ENCODE measurements at places on chromosomes 7 and 10.

- no peaks in the 10 kb centered on the region for H3K27me3 ChIP-seq
- no peak for DNase-seq
- H3K4me1 ChIP-seq: no peaks in the 10 kb centered on the region
- no peak overlapping the region for H3K27ac ChIP-seq
- H3K4me3 ChIP-seq: no peak overlapping the region
These were observed 1077.1 kb downstream of the TYW1 start for GRCh38 chr7:68073701-68074100.

- no peaks in the 10 kb centered on the region for H3K4me1 ChIP-seq
- H3K36me3 ChIP-seq: no peaks in the 10 kb centered on the region
- H3K27ac ChIP-seq: no peak overlapping the region
- no peak for DNase-seq
These were observed 43.2 kb upstream of the CFAP46 start for GRCh38 chr10:132985546-132985900.

GRCh38 chr10:22626784-22627183 lies 87.6 kb downstream of the PIP4K2A start:
- H3K4me1 ChIP-seq: peaks cover 92% of the 10 kb centered on the region
- no peak overlapping the region for H3K4me3 ChIP-seq
- no peaks in the 10 kb centered on the region for H3K27me3 ChIP-seq
- DNase-seq: no peak

GRCh38 chr10:4527281-4527970 lies 298.6 kb upstream of the AKR1E2 start:
- no peak overlapping the region for H3K4me3 ChIP-seq
- H3K27me3 ChIP-seq: peaks cover 19% of the 10 kb centered on the region
- no peak for DNase-seq
- H3K4me1 ChIP-seq: no peaks in the 10 kb centered on the region
- H3K27ac ChIP-seq: no peak overlapping the region

GRCh38 chr10:70549962-70550458 lies 52.5 kb downstream of the PRF1 start:
- no peaks in the 10 kb centered on the region for H3K36me3 ChIP-seq
- H3K4me3 ChIP-seq: no peak overlapping the region
- no peaks in the 10 kb centered on the region for H3K27me3 ChIP-seq
- peaks cover 2% of the 10 kb centered on the region for H3K4me1 ChIP-seq

GRCh38 chr10:80493522-80494051 lies 39.5 kb downstream of the TSPAN14 start:
- H3K4me3 ChIP-seq: peak overlapping the region; percentile 51
- H3K4me1 ChIP-seq: peaks cover 99% of the 10 kb centered on the region
- no peak for DNase-seq
- no peaks in the 10 kb centered on the region for H3K27me3 ChIP-seq

- no peak overlapping the region for H3K4me3 ChIP-seq
- no peaks in the 10 kb centered on the region for H3K4me1 ChIP-seq
- H3K36me3 ChIP-seq: no peaks in the 10 kb centered on the region
- H3K27me3 ChIP-seq: peaks cover 11% of the 10 kb centered on the region
These were observed 41.6 kb upstream of the MINDY3 start for GRCh38 chr10:15901889-15902288.

GRCh38 chr7:138853448-138853847 lies 55.5 kb upstream of the ATP6V0A4 start:
- no peak overlapping the region for H3K4me3 ChIP-seq
- H3K4me1 ChIP-seq: no peaks in the 10 kb centered on the region
- no peak for DNase-seq
- no peaks in the 10 kb centered on the region for H3K27me3 ChIP-seq
- no peak overlapping the region for H3K27ac ChIP-seq

- no peaks in the 10 kb centered on the region for H3K27me3 ChIP-seq
- H3K36me3 ChIP-seq: no peaks in the 10 kb centered on the region
- H3K27ac ChIP-seq: no peak overlapping the region
- H3K4me3 ChIP-seq: no peak overlapping the region
- no peak for DNase-seq
These were observed 404.6 kb downstream of the PHTF2 start for GRCh38 chr7:78203042-78203720.

GRCh38 chr7:4993471-4993870 lies 34.5 kb upstream of the MMD2 start:
- H3K27ac ChIP-seq: peak overlapping the region; percentile 25
- no peak overlapping the region for H3K4me3 ChIP-seq
- H3K4me1 ChIP-seq: no peaks in the 10 kb centered on the region

DNA sequence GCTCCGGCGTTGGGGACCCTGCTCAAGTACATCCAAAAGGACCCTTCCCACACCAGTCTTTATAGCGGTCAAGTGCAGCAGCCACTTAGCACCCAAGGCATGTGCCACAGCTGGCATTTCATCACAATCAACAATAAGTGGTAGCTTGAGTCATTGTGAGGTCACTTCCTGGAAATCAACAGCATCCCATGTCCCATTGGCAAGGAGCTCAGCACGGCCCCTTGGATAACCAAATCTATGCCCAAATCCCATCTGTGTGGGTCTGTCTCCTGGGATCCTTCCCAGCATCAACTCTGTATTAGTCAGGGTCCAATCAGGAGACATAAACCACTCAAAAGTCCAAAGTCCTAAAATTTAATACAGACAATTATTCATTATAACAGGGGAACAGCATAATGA lies 27.1 kb downstream of the MDH2 start:
- no peak overlapping the region for H3K27ac ChIP-seq
- no peak overlapping the region for H3K4me3 ChIP-seq
- H3K27me3 ChIP-seq: peaks cover 1% of the 10 kb centered on the region
- no peak for DNase-seq
- H3K4me1 ChIP-seq: peaks cover 3% of the 10 kb centered on the region

DNA sequence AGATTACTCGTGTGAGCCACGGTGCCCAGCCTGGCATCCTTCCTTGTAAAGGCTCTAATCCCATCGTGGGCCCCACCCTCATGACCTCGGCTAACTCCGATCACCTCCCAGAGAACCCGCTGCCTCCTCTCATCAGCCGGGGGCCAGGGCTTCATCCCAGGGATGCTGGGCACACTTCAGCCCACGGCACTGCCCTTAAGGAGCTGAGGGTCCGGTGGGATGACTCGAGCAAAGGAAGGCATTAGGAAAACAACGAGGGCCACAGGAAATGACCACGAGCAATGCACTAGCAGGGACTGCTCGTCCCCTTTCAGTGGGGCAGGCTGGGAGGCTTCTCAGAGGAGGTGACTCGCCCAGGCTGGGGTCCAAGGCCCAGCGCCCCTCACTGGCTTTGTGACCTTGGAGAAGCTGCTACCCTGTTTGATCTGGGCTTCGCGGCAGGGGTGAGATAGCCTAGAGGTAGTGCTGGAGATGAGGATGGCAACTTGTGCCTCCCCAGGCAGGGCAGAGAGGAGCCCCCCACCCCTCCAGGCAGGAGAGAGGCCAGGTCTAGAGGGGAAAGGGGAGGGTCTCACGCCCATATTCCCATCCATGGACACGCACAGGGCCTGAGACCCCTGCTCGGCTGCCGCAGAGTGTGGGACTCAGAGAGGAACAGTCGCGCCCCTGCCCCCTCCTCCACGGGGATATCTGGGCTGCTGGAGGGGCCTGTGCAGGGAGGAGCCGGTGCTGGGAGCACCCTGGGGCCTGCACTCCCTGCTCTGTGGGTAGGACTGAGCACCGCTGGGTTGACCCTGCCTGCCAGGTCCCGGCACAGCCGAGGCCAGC lies 26.8 kb downstream of the ELFN1 start:
- H3K36me3 ChIP-seq: no peaks in the 10 kb centered on the region
- DNase-seq: no peak
- H3K4me3 ChIP-seq: no peak overlapping the region
- H3K27me3 ChIP-seq: peaks cover 2% of the 10 kb centered on the region
- H3K4me1 ChIP-seq: no peaks in the 10 kb centered on the region

GRCh38 chr7:159177284-159177953 lies 32.8 kb upstream of the VIPR2 start:
- peaks cover 10% of the 10 kb centered on the region for H3K36me3 ChIP-seq
- H3K4me1 ChIP-seq: peaks cover 10% of the 10 kb centered on the region
- DNase-seq: no peak

DNA sequence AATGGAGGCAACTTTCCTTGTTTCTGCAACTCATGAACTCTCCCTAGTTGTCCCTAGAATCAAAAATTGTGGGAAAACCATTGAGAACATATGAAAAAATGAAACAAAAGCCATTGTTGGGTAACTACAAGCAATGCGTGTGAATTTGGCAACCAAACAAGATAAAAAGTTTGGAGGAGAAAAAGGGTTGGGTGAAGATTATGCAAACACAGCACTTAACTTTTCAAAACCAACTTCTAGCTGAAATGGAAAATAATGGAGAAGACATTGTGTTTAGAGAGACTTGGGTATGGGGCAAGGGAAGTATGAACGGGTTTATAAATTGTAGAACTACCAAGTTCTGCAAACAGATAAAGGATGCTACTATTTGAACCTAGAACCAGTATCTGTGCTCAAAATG lies 89.0 kb upstream of the SVIL start:
- H3K4me3 ChIP-seq: no peak overlapping the region
- peaks cover 11% of the 10 kb centered on the region for H3K36me3 ChIP-seq
- H3K4me1 ChIP-seq: no peaks in the 10 kb centered on the region
- DNase-seq: no peak
- H3K27me3 ChIP-seq: no peaks in the 10 kb centered on the region

GRCh38 chr10:86871563-86872183 lies 85.7 kb downstream of the MMRN2 start:
- no peaks in the 10 kb centered on the region for H3K27me3 ChIP-seq
- no peak overlapping the region for H3K4me3 ChIP-seq
- no peak for DNase-seq
- H3K4me1 ChIP-seq: no peaks in the 10 kb centered on the region

DNA sequence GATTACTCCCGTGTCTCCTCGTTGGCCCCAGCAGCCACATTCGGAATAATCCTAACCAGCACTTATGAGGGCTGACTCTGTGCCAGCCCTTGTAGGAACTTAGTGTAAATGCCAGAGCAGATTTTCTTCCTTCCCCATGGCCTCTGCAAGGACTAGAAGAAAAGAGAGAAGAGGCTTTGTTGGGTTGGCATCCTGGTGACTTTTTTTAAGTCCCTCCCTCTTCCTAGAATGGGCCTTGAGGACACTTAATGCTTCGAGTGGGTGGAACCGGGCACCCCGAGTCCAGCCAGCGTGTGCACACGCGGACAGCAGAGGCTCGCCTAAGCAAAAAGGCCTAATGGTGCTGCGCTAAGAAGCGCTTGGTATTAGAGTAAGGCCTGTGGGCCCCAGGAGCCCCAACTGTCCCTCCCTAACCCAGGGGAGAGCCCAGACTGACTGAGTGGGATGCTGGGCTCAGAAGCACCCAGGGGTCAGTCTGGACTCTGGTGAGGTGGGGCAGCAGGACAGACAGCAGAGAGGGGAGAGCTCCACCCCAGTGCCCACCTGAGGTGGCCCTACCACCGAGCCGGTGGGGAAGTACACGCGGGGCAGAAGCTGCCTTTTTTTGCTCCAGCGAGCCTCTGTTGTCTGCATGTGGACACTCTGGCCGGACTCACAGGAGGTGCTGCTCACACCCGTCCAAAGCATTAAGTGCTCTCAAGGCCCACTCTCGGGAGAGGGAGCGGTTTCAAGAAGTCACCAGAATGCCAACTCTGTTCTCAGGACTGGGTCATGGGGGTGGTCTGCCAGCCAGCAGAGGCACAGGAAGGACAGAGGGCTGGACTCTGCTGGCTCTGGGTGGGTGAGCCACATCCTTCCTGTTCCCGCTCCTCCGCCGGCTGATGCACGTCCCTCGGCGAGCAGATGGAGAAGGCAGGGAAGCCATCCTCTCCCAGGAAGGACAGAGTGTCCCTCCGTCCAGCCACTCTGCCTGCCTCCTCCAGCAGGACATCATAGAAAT lies 12.5 kb downstream of the ITPRIP start:
- no peaks in the 10 kb centered on the region for H3K27me3 ChIP-seq
- peaks cover 100% of the 10 kb centered on the region for H3K4me1 ChIP-seq
- H3K27ac ChIP-seq: peak overlapping the region; percentile 91
- DNase-seq: no peak
- peaks cover 43% of the 10 kb centered on the region for H3K36me3 ChIP-seq

- peaks cover 9% of the 10 kb centered on the region for H3K36me3 ChIP-seq
- no peak overlapping the region for H3K27ac ChIP-seq
- H3K4me3 ChIP-seq: no peak overlapping the region
- peaks cover 63% of the 10 kb centered on the region for H3K27me3 ChIP-seq
- H3K4me1 ChIP-seq: peaks cover 41% of the 10 kb centered on the region
- DNase-seq: no peak
These were observed 74.9 kb upstream of the STEAP1B start for GRCh38 chr7:22574754-22575520.

- no peaks in the 10 kb centered on the region for H3K4me1 ChIP-seq
- no peak overlapping the region for H3K27ac ChIP-seq
- H3K36me3 ChIP-seq: no peaks in the 10 kb centered on the region
These were observed 880.6 kb downstream of the LRMDA start for GRCh38 chr10:76311752-76312636.

DNA sequence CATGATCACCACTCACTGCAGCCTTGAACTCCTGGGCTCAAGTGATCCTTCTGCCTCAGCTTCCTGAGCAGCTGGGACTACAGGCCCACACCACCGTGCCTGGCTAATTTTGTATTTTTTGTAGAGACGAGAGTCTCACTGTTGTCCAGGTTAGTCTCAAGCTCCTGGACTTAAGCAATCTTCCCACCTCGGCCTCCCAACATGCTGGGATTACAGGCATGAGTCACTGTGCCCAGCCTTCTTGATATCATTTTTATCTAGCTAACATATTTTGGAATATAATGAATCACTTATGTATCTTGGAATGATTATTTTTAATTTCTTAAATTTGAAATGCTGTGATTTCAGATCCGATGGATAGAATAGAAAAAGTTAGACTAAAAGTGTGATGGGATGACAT lies 18.4 kb downstream of the ARL4A start:
- DNase-seq: no peak
- no peak overlapping the region for H3K4me3 ChIP-seq
- H3K4me1 ChIP-seq: no peaks in the 10 kb centered on the region
- no peaks in the 10 kb centered on the region for H3K27me3 ChIP-seq

DNA sequence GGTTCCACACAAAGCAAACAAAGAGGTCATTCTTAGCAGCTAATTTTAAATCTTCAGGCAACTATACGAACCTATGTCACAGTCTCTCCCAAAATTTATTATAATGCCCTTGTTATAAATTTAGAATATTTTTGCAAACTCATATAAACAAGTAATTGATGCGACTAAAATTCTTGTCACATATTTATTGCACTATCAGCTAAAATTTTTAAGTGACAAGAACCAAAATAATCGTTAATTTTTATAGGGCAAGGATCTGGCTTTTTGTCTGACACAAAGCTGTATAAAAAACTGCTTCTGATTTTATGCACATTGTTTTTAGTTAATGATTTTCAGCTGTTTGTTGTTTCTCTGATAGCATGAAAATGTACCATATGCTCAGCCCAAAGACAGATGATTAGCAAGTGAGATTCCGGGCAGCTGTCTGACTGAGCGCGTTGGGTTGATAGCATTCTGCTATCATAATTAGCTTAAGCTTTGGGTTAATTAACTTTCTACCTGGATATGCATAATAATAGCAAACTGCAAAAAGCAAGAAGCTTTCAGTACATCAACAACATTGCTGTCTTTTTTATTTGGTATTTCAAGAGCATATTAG lies 136.0 kb downstream of the MGMT start:
- no peak overlapping the region for H3K4me3 ChIP-seq
- DNase-seq: no peak
- no peaks in the 10 kb centered on the region for H3K4me1 ChIP-seq
- no peak overlapping the region for H3K27ac ChIP-seq
- H3K36me3 ChIP-seq: peaks cover 3% of the 10 kb centered on the region

GRCh38 chr10:12501324-12501723 lies 152.0 kb downstream of the CAMK1D start:
- H3K27ac ChIP-seq: no peak overlapping the region
- H3K4me1 ChIP-seq: peaks cover 10% of the 10 kb centered on the region
- H3K4me3 ChIP-seq: no peak overlapping the region
